ENCODE measurements at places on chromosomes 16 and 17. TPM values are rescaled to one million over a fixed set of nuclear protein-coding genes. Genes with fewer than 3 reads are reported as not detected.

- peaks cover 19% of the 10 kb centered on the region for H3K4me1 ChIP-seq
- H3K27ac ChIP-seq = no peak overlapping the region
- DNase-seq = peak; percentile 39
Measured at GRCh38 chr16:85878875-85879274, 20.1 kb upstream of the IRF8 start.

Gene AANAT
- not detected for total RNA-seq

DNA sequence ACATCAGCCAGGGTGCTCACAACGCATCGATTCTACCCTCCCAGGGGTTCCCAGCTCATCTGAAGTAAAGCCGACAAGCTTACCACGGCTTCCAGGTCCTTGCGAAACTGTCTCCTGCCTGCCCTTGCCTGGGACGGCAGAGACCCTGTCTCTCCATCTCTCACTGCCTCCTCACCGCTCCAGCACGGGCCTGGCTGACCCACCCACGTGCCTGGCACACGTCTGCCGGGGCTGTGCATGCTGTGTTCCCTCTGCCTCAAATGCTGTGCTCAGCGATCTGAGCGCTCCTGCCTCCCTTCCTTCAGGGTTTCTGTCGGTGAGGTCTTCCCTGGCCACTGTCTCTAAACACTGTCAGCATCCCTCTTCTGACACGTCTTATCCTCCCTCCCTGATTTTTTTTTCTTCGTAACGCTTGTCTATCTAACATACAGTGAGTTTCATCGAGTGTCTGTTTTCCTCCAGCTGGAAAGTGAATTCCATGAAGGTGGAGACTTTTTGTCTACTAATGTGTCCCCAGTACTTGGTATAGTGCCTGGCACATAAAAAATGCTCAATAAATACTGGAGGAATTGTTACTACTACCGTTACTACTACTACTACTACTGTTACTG, 208.4 kb downstream of the IRF8 start:
- H3K36me3 ChIP-seq = no peaks in the 10 kb centered on the region
- H3K4me3 ChIP-seq = no peak overlapping the region
- no peak for DNase-seq
- H3K27ac ChIP-seq = no peak overlapping the region
- no peaks in the 10 kb centered on the region for H3K4me1 ChIP-seq

- no peak for DNase-seq
- no peak overlapping the region for H3K27ac ChIP-seq
- no peak overlapping the region for H3K4me3 ChIP-seq
Measured at GRCh38 chr16:1026784-1027500, 45.4 kb downstream of the SOX8 start.

- H3K4me1 ChIP-seq = no peaks in the 10 kb centered on the region
- no peak overlapping the region for H3K27ac ChIP-seq
- H3K27me3 ChIP-seq = no peaks in the 10 kb centered on the region
Measured at GRCh38 chr16:60755907-60756306, 1280.3 kb downstream of the CDH8 start.

Gene CD79B
- total RNA-seq = not detected

DNA sequence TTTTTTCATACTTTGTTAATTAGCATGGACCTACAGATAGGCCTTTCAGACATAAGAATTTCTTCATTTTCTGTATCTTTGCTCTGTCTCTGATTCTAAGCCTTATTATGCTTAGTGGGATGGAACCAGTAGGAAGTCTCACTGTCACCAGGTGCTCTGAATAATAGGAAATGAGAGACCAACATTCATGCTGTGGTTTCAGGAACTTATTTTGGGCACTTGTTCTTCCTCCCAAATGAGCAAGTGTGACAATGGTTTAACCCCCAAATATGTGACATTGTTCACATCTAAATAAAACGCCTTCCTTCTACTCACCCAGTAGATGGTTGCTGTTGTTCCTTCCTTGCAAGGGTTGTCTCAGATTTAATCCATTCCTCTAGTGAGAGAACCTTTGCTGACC, 100.2 kb downstream of the SYCE1L start:
- H3K27ac ChIP-seq = peak overlapping the region; percentile 8
- H3K4me1 ChIP-seq = peaks cover 53% of the 10 kb centered on the region
- no peak for DNase-seq
- H3K4me3 ChIP-seq = no peak overlapping the region

DNA sequence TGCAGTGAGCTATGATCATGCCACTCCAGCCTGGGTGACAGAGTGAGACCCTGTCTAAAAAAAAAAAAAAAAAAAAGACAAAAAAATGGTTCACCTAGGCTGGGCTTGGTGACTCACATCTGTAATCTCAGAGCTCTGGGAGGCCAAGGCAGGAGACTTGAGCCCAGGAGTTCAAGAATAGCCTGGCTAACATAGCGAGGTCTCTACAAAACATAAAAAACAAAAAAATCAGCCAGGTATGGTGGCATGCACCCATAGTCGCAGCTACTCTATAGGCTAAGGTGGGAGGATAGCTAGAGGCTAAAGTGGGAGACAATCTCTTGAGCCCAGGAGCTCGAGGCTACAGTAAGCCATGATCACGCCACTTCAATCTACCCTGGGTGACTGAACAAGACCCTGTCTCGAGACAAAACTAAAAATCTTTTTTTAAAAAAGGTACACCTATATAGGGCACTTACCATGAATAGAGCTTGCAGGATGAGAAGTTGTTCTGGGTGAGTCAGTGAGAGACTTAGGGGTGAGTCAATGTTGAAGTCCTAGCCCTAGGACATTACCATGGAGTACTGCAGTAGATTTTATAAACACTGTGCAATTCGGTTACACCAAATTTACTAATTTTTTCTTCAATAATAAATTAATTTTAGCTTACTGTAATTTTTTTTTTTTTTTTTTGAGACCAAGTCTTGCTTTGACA, 19.0 kb downstream of the USP32 start:
- H3K27ac ChIP-seq = no peak overlapping the region
- DNase-seq = no peak

Data from Caco-2 (cell line).